GM12878 (cell line): ENCODE measurements at places on chromosomes 3 and 15.

- no peak for DNase-seq
Observed at GRCh38 chr3:94778814-94779494, 716.1 kb downstream of the NSUN3 start.

- no peak for DNase-seq
Observed at GRCh38 chr15:33067456-33067855, 127.1 kb downstream of the FMN1 start.

DNA sequence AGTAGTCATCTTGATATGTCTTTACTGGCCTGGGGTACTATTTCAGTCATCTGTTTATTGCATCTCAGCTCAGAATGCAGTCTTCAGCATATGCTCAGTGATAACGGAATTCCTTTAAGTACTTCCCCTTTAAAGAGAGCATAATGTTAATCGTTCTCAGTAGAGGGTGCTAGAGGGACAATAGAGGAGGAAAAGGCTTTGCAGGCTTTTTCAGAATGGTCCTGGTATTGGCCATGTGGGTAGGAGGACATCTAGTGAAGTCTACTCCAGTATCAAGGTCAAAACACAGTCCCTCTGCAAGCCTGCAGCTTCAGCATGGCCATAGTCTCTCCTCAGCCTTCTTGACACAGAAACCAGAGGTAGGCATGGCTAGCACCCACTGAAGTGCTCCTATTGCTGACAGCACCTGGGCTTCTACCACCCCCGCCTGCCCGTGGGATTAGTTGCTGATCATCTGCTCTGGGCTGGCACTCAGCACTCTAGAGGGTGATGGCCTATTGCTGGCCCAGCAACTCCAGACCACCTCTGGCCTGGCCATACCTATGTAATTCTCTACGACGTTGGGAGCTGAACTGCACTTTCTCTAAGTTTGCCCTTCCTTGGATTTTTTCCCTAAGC is 65.4 kb downstream of the KCNH8 start:
- no peak for DNase-seq

- no peak for DNase-seq
Observed at GRCh38 chr15:99909592-99910295, 176.5 kb upstream of the LYSMD4 start.

GRCh38 chr3:188578576-188579363 is 424.8 kb downstream of the LPP start:
- DNase-seq, result no peak

DNA sequence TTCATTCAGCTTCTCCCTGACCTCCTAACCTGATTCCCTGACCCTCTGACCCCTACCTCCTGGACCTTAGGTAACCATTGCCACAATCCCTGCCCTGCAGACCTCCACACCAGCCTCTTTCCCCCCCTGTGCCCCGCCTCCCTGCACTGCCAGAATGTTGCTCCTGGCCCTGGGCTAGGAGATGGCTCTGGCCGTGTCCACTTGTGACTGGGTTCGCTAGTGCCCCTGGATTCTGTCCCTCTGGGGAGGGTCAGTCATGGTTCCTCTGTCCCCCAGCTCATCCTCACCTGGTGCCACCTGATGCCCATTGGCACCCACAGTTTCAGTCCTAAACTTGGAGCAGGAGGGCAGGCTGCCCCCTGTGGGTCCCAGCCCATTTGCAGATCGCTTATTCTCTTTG is 56.2 kb upstream of the PRR23E start:
- no peak for DNase-seq

GRCh38 chr3:48655606-48656005 is 7.1 kb downstream of the CELSR3 start:
- DNase-seq, result no peak

DNA sequence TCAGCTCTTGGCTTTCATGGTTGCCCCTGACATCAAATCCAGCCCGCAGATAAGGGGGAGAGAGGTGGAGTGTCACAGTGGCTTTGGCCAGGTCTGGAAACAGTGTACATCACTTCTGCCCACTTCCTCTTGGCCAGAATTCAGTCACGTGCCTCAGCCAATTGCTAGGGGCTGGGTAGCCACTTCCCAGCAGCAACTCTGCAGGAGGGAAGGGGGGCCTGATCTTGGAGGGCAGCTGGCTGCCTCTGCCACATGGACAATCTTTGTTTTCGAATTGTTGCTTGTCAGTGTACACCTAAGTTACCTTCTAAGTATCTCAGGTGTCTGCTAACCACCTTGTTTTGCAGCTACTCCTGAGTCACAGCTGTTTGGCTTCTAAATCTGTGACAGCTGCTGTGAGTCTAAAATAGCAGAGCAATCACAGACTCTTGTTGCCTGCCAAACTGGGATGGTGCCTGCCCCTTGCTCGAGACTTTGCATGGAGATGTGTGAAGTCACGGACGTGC is 41.0 kb upstream of the LIMD1 start:
- no peak for DNase-seq

GRCh38 chr3:125511420-125512118 is 8.4 kb downstream of the SNX4 start:
- DNase-seq, result no peak

DNA sequence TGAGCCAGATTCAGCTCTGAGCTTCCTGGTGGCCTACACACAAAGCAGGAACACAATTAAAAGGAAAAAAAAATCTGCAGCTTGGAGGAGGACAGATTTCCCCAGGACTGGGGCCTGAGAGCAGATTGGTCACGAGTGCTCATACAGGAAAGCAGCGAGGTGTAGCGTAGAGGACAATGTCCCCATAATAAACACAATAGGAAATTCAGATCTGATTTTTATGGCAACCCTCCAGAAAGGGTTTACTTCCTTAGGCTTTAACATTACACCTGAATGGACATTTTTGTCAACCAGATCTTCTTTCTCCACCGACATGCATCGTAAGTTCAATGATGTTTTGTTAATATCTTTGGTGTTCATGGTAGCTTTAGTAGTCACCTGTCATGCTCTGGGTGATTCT is 23.3 kb downstream of the SLC6A20 start:
- no peak for DNase-seq
